ENCODE measurements at places on chromosomes 4 and X.

GRCh38 chrX:19955306-19955705 is 35.6 kb downstream of the BCLAF3 start:
- DNase-seq: no peak

GRCh38 chr4:762211-763190 is 56.9 kb downstream of the PCGF3 start:
- DNase-seq: no peak

DNA sequence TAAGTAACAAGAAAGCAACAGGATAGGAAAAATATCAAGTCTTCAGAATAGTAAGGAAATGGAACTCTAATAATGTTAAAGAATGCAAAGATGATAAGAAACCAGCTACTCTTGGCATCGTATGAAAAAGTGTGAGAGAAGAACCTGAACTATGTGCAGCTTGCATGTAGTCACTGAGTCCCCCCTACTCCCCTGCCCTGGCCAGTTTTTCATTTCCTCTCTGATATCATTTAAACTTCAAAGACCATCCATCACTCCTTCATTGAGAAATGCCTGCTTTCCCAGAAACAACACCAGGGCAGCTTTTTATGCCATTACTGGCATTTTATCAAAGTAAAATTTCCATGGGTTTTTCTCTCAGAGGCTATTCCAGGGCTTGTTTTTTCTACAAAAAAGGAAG is 28.1 kb downstream of the INPP4B start:
- DNase-seq: no peak

- no peak for DNase-seq
These were observed 122.9 kb downstream of the AFAP1 start for GRCh38 chr4:7816771-7817170.

DNA sequence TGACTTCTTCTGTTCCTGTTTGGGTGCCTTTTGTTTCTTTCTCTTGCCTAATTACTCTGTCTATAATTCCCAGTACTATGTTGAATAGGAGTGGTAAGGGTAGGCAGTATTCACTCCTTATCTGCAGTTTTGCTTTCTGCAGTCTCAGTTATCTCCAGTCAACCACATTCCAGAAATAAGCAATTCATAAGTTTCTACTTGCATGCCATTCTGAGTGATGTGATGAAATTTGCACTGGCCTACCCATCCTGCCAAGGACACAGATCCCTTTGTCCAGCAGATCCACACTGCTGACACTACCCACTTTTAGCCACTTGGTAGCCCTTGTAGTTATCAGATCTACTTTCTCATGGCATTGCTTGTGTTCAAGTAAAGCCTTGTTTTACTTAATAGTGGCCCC is 971.6 kb upstream of the INTU start:
- no peak for DNase-seq

DNA sequence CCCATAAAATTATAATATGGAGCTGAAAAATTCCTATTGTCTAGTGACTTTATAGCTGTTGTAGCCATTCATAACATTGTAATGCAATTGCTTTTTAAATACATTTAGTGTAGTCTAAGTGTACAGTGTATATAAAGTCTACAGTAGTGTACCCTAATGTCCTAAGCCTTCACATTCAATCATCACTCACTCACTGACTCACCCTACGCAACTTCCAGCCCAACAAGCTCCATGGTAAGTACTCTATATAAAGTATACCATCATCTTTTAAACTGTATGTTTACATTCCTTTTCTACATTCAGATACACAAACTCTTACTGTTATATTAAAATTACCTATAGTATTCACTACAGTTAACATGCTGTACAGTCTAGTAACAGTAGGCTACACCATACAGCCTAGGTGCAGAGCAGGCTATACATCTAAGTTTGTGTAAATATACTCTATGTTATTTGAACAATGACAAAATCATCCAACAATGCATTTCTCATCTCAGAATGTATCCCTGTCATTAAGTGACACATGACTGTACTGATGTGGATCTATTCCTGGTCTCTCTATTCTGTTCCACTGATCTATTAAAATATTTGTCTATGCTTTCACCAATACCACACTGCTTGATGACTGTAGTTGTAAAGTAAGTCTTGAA is 33.7 kb downstream of the CLOCK start:
- DNase-seq: no peak

DNA sequence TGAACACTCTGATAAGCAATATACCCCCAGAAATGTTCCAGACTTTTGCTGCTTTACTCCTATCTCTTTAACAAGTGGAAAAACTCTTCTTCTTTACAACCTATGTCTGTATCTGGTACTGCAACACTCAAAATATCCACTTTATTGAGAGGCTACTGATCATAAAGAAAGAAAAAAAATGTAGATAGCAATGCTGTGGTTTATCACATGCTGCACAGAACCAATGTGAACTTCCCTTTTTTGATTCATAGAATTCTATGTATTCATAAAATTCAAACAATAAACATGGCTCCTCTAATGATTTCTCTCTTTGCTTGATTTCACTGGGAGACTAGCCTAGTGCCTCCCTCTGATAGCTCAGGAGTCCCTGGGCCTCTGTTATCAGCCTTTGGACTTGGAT is 223.5 kb downstream of the ZNF674 start:
- DNase-seq: no peak

GRCh38 chrX:152845618-152846240 is 14.9 kb downstream of the NSDHL start:
- DNase-seq: no peak

DNA sequence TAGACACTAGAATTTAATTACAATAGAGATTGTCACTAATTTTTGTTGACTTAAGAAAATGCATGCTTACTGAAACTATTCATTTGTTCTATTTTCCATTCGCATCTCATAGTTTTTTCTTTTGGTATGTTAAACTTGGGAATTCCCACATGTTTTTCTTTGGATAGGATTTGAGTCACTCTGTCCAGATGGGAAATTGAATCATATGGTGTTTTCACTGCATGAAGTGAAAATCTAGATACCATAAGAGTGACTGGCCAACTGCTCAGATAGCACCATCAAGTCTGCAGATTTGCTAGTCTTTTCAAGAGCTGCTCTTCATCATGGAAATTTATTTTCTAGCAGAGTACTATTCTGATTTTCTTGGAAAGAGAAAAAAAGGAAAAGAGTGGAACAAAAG is 172.6 kb downstream of the FAM47B start:
- no peak for DNase-seq

DNA sequence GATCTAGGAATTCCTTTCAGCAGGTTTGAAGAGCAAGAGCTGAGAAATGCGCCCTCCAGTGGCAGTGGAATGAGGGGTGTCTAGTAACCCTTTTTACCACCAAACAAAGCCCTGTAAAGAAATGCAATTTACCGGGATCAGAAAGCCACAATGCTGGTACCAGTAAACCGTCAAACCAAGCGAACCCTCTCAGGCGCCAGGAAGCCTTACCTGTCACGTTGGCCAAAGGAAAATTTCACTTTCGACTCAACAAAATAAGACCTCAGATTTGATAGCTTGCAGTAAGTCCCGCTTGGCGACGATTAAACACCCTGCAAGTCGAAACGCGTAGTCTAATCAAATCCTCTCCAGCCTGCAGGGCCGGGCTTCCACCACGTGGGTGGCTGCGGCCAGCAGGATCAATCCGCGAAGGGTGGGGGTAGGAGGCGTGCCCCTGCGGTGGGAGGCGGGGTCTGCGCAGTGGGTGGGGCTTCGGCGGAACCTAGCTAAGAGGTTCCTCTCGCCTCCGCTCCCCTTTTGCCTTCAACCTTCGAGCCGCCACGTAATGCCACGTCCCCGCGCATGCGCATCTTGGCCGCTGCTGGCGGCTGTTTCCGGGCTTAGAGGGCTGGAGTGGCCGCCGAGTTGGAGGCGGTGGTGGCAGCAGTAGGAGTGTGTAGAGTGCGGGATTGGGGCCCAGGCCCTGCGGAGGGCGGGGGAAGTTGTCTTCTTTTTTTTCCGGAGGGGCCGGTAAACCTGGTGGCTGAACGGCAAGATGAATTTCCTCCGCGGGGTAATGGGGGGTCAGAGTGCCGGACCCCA is at the start of gene USO1:
Gene USO1 (plus strand): TSS at position 512 of the 801 bp plus-strand sequence. CDS start 243 bp downstream, at position 755.
- DNase-seq: peak; percentile 98

- no peak for DNase-seq
These were observed 58.4 kb upstream of the CBR4 start for GRCh38 chr4:169068423-169068822.

DNA sequence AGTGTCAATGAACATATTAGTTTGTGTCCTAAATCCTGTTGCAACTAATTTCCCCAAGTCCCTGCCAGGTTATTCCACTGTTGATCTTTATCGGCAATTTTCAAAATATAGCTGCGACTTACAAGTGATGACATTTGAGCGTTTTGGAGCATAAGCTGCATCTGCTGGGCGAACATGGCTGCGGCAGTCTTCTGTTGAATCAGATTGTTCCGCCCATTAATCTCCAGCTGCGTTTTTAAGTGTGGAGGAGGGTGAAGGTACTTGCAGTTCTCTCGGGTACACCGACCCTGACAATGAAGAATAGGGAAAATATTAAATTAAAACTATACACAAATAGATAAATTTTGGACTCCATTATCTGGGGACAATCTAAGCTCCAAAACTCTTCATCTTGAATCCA is 82.7 kb downstream of the MBNL3 start:
- DNase-seq: no peak

GRCh38 chrX:77785486-77786364 is at the start of gene ATRX:
Gene ATRX, minus strand, starts transcription at chrX:77786216. Its CDS starts 215 bp downstream, at chrX:77786001.
- DNase-seq: peak; percentile 61

DNA sequence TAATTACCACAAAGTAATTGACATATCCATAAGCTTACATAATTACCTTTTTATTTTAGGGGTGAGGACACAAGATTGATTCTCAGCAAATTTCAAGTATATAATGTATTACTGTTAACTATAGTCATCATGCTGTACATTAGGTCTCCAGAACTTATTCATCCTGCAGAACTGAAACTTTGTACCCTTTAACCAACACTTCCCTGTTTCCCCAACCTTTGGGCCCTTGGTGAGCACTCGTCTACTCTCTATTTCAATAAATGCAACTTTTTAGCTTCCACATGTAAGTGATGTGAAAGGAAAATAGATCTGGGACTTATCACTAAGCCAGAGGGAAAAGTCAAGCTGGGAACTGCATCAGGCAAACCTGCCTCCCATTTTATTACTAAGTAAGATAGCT is 33.6 kb upstream of the CCNG2 start:
- no peak for DNase-seq

- DNase-seq: no peak
These were observed 577.4 kb upstream of the INTU start for GRCh38 chr4:127055357-127055756.
